ENCODE measurements at places on chromosomes 11 and 22.

DNA sequence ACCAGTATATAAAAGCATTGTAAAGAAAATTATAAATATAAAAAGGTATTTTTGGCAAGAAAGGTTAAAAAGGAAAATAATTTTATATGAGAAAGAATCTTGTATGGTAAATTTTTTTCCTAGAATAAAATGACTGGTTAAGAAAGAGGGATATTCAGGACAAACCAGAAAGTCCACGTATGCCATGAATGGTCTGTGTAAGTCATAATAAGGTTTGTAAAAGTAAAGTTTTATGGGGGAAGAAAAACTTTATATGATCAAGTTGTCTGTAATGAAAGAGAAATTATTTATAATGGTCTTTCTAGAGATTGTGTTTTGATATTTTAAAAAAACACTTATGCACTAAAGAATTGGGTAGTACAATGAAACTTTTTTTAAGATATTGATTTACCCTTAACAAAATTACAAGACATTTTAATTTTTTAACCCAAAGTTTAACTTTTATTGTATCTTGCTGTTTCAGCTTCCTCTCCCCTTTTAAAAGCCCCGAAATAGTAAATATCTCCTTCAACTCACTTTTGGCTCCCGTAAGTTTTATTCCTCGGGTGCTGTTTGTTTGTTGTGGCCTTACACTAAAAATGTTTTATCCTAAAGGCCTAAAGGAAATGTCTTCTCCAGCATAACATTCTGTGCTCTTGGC, 47.7 kb downstream of the AMOTL1 start:
- DNase-seq, result no peak

DNA sequence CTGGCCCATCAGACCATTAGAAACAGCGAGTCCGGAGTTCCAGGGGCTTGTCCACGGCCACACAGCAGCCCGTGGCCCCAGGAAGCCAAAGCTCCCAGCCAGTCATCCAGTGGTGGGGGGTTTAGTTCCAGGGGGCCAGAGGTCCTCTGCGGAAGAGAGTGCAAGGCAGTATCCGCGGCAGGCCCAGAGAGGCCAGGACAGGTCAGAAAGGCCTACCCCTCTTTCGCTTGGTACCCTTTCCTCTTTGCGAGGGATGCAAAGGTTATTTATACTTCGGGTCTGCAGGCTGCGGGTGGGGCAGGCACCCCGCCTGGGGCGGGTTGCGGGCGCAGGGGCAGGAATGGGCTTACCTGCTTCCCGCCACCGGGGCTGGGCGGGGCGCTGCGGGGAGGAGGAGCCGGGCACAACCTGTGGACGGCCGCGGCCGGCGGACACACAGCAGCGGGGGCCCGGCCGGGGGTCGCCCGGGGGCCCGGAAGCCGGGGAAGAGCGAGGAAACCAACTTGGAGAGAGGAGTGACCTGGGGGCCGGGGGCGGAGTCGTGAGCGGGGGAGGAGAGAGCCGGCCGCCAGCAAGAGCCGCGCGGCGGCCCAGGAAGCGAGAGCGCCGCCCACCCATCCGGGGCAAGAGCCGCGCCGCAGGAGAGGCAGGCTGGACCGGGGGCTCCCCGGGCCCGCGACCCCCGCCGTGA, at the start of gene SH3BP1:
Gene SH3BP1, plus strand, starts transcription at position 600 of the 691 bp plus-strand sequence. CDS start 119 bp downstream, outside the sequence.
- DNase-seq, result no peak

GRCh38 chr11:80136991-80137390, 696.2 kb upstream of the TENM4 start:
- DNase-seq, result no peak

GRCh38 chr22:30310881-30311771, 15.6 kb downstream of the TBC1D10A start:
- DNase-seq, result no peak

DNA sequence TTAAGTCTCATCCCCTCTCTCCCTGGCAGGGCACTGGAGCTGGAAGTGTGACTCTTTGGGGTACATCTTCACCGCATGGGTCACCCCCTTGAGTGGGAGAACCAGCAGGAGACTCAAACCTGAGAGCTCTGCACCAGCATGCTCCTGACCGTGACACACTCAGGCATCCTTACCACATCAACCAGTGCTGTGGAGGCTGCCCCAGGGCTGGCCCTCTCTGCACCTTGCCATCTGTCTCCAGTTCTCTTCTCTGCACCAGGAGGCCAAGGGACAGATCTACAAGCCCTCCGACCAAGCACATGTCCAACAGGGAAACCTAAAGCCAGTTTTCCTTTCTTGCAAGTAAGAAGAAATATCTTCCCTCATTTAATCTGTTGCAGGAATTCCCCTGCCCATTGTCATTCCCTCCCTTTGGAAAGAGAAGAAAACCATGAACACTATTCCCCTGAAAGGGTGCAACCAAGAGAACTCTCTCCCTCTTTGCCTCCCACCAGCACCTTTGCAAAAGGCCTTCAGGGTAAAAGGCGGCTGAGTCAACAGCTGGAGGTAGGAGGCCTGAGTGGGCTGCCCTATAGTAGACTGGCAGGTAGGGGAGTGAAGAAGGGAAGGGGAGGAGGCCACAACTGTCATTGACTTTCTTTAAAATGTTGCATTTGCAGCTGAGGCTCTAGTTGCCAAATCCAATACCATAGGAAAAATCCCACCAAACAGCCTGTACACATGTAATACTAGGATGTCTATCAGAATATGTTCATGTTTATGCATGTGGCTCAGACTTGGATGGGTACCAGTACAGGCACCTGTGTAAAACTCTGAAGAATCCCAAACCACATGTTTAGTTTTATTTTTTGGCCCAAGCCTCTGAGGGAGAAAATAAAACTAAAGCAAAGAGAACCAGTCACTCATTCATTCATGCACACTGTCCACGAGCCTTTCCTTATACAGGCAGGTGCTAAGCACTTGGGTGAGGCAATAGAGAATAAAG, 117.0 kb downstream of the WT1 start:
- no peak for DNase-seq

GRCh38 chr11:121110871-121111724, 10.1 kb downstream of the TECTA start:
- no peak for DNase-seq

DNA sequence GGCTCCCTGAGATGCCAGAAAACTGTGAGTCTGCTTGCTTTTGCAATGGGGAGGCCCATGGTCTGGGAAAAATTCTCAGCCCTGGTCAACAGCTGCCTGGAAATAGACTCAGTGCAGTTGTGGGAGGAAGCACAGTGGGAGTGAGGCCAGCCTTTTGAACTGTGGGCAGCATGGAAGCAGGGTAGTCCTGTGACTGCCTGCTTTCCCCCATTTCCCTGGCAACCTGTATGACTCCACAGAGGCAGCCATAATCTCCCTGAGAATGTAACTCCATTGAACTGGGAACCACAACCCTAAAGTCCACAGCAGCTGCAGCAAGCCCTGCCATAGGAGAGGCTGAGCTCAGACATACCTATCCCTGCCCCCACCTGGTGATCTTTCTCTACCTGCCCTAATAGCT, 494.6 kb upstream of the FAT3 start:
- DNase-seq, result no peak

- no peak for DNase-seq
Observed at GRCh38 chr11:65133724-65134123, 595 bp downstream of the SYVN1 start.

- DNase-seq, result no peak
Observed at GRCh38 chr11:99098751-99099150, 78.0 kb downstream of the CNTN5 start.

GRCh38 chr11:72732329-72732728, 19.9 kb downstream of the ARAP1 start:
- no peak for DNase-seq

DNA sequence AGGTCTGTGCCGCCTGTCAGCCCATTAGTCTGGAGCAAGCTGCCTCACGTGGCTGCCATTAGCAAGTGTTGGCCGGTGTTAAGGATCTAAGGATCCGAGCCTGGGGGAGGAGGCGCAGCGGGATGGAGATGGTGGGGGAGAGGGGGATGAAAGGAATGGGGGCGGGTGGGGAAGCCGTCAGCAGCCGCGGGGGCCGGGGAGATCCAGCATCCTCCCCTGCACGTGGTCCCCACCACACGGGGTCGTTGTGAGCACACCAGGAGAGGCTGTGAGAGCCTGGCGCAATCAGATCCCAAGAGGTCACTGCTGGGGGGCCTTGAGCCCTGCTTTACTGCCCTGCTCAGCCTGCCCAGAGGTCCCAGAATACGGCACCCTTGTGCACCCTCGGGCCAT, 7.3 kb downstream of the CABP7 start:
- peak; percentile 17 for DNase-seq

GRCh38 chr11:44746894-44747293, 20.1 kb downstream of the TSPAN18 start:
- no peak for DNase-seq

DNA sequence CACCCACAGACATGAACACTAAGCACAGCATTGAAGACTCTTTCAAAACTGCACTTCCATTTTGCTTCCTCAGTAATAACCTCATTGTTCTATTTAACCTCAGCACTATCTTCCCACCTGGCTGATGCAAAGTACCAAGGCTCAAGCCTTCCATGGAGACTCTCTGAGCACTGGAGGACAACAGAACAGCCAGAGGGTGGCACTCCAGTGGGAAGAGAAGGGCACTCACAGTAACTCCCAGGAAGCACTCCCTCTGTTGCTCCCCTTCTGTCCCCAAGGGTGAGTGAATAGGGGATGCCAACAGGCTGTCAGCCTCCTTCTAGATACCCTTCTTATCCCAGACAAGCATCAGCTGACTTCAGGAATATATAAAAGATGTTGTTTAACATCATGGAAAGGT, 3.5 kb downstream of the ME3 start:
- DNase-seq, result no peak

DNA sequence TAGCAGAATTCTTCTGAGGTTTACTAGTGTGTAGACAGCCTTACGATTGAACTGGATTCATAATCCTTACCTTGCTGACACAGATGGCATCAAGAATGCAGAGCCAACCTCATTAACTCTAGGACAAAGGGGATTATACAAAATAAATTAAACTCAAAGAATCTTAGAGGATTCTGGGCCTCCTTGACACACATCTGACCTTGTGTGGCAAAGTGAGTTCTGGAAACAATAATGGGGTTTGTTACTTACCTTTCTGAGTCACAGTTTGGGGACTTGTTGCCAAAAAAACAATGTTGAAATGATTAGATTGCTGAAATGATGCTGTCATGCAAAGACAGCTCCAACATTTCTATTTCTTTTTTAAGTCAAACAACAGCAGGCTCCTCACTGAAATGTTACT, 179.1 kb upstream of the ISX start:
- no peak for DNase-seq

- no peak for DNase-seq
Observed at GRCh38 chr11:91396236-91397133, 828.1 kb upstream of the FAT3 start.

- no peak for DNase-seq
Observed at GRCh38 chr11:59173964-59174663, 2.2 kb downstream of the DTX4 start.

DNA sequence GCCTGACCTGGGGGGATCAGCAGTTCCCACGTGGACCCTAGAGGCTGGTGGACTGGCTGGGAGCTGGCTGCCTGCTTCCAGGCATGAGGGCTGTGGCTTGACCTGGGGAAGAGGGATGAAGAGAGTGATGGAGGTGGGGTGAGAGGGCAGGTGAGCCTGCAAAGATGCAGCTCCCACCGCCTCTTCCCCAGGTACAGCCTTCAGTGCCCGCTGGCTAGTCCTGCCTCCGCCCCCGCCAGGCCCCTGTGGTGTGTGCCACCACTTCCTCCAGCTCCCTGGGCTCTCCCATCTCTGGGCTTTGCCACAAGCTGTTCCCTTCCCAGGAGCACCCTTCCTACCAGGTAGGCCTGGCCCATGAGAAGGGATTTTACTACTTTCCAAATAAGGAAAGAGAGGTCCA, 19.1 kb downstream of the PARVG start:
- no peak for DNase-seq

DNA sequence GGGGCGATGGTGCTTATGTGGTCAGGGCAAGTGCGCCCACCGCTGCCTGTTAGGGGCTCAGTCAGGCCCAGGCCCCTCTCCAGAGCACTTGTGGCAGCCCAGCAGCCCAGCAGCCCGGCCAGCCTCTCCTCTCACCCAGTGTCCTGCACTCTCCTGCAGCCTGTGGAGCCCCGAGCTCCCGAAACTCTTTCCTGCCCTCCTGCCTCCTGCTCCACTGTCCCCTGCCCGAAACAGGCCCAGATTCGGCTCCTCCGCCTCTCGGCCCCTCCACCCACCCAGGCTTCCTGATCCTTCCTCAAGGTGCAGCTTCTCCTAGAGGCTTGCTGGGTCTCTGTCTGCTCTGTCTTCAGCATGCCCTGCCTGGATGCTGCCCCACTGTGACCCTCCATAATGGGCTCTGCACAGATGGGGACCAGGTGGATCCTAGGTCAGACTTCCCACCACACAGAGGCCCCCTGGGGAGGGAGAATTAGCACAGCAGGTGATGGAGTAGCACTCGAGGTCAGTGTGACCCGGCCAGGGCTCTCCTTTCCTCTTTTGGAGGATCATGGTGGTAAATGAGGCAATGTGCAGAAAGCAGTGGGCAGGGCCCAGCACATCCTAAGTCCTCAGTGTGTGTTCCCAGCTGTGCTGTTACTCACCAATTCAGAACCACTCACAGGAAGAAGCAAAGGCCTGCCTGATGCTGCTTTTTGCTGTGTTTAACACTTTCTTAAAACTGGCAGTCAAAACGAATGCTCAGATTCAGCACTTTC, 18.6 kb upstream of the NAP1L4 start:
- DNase-seq, result no peak

GRCh38 chr11:126839496-126839895, 161.1 kb downstream of the KIRREL3 start:
- DNase-seq, result no peak

DNA sequence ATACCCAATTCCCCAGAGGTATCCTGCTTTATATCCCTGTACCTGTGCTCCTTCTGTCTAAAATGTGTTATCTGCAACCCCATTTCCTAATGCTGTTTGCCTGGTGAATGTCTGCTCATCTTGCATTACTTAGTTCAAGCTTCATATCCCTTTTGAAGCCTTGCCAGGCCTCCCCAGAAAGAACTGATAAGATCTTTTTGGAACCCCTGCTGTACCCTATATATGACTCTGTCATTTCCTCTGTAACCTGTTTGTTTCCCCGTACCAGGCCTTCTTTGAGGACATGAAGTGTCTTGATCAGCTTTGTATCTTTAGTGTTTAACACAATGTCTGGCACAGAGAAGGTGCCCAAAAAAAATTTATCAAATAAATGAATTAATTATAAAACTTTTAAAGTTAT, 77.6 kb downstream of the LIF start:
- no peak for DNase-seq

GRCh38 chr11:82671451-82671850, 62.2 kb downstream of the FAM181B start:
- no peak for DNase-seq

- DNase-seq, result no peak
Observed at GRCh38 chr22:20159076-20159475, 8.2 kb upstream of the CCDC188 start.

- no peak for DNase-seq
Observed at GRCh38 chr22:17313626-17314025, 55.6 kb upstream of the CECR2 start.

GRCh38 chr22:44581096-44581435, 83.0 kb upstream of the RTL6 start:
- DNase-seq, result no peak

GRCh38 chr11:77117492-77117891, 10.6 kb upstream of the MYO7A start:
- no peak for DNase-seq

- no peak for DNase-seq
Observed at GRCh38 chr11:217704-218103, 10.2 kb downstream of the RIC8A start.
